Stimulated activated CD8-positive, alpha-beta memory T cell treated with anti-CD3 and anti-CD28 coated beads, Interleukin-7, amount 100 ng/mL, for 24 hours (primary cell): ENCODE measurements at places on chromosomes 7 and 10.

DNA sequence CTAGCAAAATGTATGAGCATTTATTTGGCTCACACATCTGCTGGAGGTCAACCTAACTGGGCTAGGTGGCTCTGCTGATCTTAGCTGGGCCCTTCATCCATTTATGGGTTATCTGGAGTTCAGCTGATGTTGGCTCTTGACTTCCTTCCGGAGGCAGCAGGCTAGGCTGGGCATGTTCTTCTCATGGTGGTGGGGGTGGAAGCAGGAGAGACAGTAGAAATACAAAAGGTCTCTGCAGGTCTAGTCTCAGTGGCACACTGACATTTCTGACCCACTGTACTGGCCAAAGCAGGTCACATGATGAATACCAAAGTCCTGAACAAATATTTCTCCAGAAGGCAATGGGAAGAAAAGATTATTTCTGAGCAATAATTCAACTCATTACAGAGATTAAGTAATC is 334.6 kb downstream of the CRPPA start:
- no peak for DNase-seq

DNA sequence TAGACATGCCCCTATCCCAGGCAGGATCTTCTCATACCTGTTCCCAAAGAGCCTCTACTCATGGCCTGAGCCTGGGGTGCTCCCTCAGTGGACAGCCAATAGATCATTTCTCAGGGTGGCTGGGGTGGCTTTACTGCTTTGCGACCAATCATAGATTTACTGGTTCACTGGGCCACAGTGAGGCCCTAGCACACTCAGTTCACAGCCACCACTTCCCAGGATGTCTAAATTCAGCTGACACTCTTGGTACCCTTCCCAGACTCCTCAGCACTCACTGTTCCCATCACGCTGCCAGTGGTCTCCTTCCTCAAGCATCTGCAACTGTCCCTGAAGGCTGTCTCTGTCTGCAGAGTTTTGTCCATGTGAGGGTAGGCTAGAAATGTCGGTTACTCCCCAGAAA is 50.6 kb downstream of the ARHGAP22 start:
- no peak for DNase-seq

DNA sequence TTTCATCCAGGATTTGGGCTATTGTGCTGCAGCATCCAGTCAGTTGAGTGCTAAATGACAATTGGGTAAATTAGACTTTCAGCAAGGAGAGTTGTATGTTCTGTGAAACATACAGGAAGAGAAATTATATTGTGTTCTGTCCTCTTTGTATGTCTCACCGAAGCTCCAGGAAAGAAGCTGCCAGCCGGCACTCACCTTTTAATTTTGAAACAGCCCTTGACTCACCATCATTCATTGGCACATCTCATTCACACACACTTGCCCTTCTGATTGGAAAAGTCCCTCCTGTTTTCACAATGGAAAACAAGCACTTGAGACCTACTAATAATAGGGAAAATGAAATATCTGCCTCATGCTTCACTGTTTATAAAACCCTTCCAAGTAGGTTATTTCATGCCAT is 495.6 kb downstream of the RPS24 start:
- DNase-seq: no peak

DNA sequence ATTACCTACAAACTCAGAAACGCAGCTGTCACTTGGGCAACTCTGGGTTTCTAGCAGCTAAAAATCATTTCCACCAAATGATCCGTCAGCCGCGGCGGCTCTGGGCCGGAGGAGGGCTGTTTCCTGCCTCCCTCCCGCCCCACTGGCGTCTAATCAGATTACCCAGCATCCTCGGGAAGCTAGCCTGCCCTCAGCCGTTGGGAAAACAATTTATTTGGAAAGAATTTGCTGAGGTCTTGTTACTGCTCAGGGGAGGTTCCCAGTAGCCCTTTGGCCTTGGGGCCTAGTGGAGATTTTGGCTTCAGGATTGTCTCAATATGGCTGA is 65.0 kb upstream of the ADGRA1 start:
- no peak for DNase-seq

GRCh38 chr10:26824015-26824690 is 36.6 kb downstream of the ABI1 start:
- DNase-seq: no peak

- no peak for DNase-seq
Measured at GRCh38 chr7:5591278-5591874, 167.7 kb upstream of the TNRC18 start.

DNA sequence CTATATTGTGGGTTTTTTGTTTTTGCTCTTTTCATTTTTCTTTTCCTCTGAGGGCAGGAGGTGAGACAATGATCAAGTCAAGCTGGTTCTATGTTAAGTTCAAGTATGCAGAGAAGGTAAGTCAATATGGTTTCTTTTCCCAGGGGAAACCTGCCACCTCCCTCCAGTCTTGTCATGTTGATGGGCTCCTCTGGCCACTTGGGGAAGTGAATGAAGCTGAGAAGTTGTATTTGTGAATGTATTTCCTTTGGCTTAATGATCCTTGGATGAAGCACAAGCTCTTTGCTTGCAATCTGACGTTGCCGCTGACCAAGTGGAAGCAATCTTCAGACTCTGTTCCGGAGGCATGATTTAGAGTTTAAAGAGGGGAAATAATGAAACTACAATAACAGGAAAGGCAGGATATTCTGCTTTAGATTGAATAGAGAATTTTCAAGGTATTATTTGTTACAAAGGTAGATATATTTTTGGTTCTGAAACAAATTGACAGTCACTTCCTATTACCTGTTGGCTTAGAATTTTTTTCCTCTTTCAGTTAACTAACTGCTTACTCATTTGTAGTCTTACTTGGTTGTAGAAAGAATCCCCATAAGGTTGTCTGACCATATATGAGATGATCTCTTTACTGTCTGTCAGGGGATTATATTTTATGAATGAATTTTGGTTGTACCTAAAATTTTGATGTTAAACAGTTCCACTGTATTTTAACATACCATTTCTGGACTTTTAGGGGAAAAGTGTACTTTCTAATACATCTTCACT is 369.6 kb downstream of the AUTS2 start:
- no peak for DNase-seq

DNA sequence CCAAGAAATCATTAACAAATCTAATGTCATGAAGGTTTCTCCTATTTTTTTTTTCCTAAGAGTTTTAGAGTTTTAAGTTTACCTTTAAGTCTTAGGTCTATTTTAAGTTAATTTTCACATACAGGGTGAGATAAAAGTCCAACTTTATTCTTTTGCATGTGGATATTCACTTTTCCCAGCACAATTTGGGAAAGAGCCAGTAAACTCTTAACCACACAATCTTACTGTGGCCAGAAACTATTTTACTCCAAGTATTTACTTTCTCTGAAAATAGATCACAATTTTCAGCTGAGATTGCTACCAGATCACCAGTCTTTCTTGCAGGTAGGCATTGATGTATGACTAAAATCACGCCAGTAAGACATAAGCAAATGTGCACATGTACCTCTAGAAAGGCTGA is 728.5 kb downstream of the TNS3 start:
- no peak for DNase-seq

- DNase-seq: no peak
Measured at GRCh38 chr7:69426705-69427104, 171.6 kb upstream of the AUTS2 start.

GRCh38 chr10:84176836-84177474 is 3.4 kb downstream of the GPR15LG start:
- DNase-seq: no peak

DNA sequence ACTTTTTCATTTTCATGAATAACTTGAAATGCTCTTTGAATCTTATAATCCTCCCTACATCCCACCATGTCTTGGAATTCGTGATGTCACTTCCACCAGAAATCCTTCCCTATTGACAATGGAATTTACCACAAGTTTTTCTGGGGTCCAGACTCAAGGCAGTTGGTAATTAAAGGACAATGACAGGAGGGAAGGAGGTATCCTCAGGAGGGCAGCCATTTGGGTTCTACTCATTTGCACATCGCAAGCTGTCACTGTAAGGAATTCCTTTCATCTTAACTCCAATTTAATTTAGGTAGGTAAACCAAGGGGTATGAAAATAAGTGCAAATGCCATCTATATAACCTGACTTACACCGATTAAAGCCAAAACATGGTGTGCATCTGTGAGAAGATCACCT is 21.9 kb downstream of the LRRC17 start:
- DNase-seq: no peak

GRCh38 chr10:71838264-71839211 is 12.5 kb downstream of the PSAP start:
- DNase-seq: no peak

GRCh38 chr7:101993311-101993710 is 175.9 kb downstream of the CUX1 start:
- no peak for DNase-seq

- DNase-seq: no peak
Measured at GRCh38 chr10:72679838-72680241, 12.1 kb upstream of the MCU start.

- DNase-seq: no peak
Measured at GRCh38 chr10:16756561-16757221, 60.5 kb downstream of the RSU1 start.

- no peak for DNase-seq
Measured at GRCh38 chr10:17214971-17215781, 12.9 kb upstream of the VIM start.

- no peak for DNase-seq
Measured at GRCh38 chr10:52678611-52679010, 94.0 kb downstream of the MBL2 start.

GRCh38 chr10:116828116-116828515 is 21.2 kb upstream of the ENO4 start:
- no peak for DNase-seq

- DNase-seq: no peak
Measured at GRCh38 chr7:38905056-38905759, 3.8 kb downstream of the VPS41 start.

DNA sequence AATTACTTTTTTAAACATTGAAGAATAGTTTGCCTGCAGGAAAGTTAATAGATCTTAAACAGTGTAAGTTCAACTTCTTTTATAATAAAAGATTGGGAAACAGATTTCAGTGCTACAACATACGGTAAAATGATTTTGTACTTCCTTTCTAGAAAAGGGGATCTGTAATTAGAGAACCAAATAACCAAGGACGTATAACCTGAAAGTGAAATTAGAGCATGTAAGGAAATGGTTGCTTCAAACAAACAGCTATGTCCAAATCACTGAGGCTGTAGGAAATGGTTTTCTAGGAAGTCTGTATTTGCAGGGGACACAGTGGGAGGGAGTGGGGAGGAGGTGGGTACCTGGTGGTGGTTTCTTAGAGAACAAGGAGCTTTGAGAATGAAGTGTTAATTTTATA is 57.9 kb upstream of the EXOC6 start:
- no peak for DNase-seq

DNA sequence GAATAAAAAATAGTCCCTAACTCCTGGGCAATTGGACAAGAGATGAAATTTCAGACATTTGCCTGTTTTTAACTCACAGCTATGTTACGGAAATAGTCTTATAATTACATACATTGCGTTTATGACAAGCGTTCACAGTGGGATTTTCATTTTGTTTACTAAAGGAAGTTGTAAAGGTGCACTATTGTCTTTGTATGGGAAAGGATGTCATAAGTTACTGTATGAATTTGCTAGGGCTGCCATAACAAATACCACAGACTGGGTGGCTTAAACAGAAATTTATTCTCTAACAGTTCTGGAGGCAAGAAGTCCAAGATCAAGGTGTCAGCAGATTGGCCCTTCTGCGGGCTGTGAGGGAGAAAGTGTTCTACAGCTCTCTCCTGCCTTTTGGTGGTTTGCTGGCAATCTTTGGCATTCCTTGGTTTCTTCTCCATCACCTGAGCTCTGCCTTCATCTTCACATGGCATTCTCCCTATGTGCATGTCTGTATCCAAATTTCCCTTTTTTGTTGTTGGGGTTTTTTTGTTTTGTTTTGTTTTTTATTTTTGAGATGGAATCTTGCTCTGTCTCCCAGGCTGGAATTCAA is 5.6 kb downstream of the NFE2L3 start:
- DNase-seq: no peak

- no peak for DNase-seq
Measured at GRCh38 chr7:156993021-156993924, 17.2 kb downstream of the MNX1 start.

DNA sequence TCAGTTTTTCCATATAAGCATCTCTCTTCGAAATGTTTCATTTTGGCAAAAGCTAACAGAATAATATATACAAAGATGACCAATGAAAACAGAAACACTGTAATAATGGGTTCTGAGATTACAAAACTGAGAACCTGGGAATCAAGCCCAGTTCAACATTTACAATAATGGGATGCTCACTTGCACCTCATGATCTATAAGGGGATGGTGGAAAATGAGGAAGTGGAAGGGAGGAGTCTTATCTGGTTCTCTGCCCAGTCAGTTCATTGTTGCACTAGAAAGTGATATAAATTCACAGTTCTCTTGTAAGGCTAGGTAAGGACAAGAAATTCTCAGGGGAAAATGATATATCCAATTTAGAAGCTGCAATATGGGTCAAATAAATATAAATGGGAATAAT is 31.7 kb upstream of the RHOBTB1 start:
- DNase-seq: no peak

- no peak for DNase-seq
Measured at GRCh38 chr7:41702635-41703371, at the start of gene INHBA. INHBA (minus strand) TSS chr7:41703090; CDS start chr7:41700374, 2,716 bp downstream.

DNA sequence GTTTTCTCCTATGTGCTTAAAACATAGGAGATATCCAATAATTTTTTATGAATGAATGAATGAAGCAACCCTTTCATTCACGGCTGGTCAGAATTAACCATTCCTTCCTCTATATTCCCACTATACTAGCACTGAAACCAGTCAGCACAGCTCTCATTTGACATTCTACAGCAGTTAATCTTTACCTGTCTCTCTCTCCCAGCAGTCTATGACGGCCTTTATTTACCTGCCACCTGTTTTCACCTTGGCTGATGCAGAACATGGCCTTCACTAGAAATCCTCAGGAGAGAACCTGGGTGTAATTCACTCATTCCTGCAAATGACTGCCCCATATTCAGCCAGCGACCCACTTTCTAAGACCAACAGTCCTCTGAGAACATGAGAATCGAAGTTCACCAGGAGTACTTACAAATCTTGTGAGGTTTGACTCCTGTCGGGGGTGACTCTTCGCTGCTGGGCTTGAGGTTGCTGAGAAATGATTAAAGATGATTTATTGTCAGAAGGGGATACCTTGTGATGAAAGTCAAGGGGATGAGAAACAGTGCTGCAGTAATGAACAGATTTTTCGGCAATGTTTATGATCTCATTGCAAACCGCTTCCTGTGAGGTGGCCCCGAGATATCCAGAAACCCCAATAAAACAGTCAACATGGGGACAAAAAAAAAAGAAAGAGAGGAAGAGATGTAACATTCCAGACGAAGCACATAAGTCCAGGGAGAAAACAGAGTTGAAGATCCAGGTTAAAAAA is 30.9 kb upstream of the PDLIM1 start:
- no peak for DNase-seq

GRCh38 chr10:132359305-132360040 is 27.5 kb downstream of the LRRC27 start:
- DNase-seq: no peak

GRCh38 chr10:31536302-31536701 is 217.3 kb downstream of the ZEB1 start:
- DNase-seq: no peak
